ENCODE measurements at places on chromosomes 4 and X.

DNA sequence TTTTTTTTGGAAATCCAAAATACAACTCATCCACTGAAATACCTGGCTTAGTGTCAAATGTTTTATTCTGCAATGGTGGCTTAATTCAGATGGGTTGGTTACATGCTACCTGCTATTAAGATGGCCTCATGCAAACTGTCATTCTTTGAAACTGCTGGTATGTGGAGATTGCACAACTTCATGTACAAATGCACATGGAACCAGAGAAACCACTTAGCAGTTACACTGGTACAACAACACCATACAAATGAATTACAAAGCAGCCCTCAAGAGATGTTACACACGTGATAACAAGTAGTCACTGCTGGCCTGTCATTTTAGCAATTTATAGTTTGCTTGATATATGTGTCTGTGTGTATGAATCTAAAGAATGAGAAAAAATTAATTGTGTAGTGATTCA, 84.6 kb upstream of the STS start:
- no peaks in the 10 kb centered on the region for H3K27me3 ChIP-seq
- H3K36me3 ChIP-seq = no peaks in the 10 kb centered on the region
- H3K4me1 ChIP-seq = no peaks in the 10 kb centered on the region
- DNase-seq = no peak
- H3K4me3 ChIP-seq = no peak overlapping the region

DNA sequence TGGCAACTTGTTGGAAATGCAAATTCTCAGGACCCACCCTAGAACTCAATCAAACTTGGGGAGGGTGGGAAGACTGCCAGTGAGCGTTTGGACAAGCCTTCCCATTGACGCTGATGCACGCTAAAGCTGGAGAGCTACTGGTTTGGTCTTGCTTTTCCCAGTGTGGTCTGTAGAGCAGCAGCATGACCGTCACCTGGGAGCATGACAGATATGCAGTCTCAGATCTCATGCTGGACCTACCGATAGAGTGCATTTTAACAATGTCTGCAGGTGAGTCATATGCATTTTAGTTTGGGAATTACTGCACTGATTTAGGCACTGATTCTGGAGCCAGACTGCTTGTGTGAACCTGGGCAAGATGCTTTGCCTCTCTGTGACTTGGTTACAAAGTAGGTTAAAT, 27.2 kb downstream of the HPF1 start:
- no peaks in the 10 kb centered on the region for H3K27me3 ChIP-seq
- H3K36me3 ChIP-seq = peaks cover 10% of the 10 kb centered on the region
- no peaks in the 10 kb centered on the region for H3K4me1 ChIP-seq
- DNase-seq = no peak

GRCh38 chr4:42654631-42655268, 2.2 kb downstream of the ATP8A1 start:
- H3K4me3 ChIP-seq = peak overlapping the region; percentile 90
- DNase-seq = no peak
- H3K36me3 ChIP-seq = no peaks in the 10 kb centered on the region
- H3K27me3 ChIP-seq = no peaks in the 10 kb centered on the region

DNA sequence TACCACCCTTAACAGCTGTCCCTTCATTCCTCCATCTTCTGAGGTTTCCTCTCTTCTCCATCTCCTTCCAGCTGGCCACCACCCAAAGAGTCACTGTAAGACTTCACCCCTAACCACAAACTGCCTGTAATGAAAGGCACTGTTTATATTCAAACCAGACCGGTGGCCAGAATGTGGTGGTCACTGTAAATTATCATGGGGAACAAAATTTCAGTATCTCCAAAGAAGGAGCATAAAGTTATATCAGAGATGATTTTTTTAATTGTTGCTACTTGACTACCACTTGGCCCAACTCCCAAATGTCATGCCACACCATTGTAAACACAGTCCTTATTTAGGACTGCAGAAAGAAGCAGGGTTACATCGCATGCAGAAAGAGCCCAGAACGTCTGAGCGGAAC, 44.8 kb downstream of the SMARCA1 start:
- H3K4me3 ChIP-seq = no peak overlapping the region
- H3K27ac ChIP-seq = no peak overlapping the region
- no peak for DNase-seq
- H3K27me3 ChIP-seq = no peaks in the 10 kb centered on the region
- H3K36me3 ChIP-seq = no peaks in the 10 kb centered on the region
- H3K4me1 ChIP-seq = no peaks in the 10 kb centered on the region

DNA sequence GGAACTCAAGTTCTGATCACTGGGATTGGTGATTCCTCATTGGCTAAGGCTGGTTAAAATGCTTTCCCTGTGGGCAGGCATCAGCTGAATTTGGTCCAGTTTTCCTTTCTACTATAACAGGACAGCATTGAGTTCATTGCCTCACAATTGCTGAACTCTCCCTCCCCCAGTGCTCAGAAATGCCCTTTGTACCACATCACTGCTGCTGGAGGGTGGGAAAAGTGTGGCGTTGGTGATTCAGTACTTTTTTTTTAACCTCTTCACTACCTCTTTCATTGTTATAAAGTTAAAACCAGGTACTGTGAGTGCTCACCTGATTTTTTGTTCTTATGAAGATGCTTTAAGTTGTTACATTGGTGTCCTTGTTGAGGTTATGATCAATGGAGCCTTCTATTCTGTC, 69.3 kb upstream of the IL2 start:
- H3K27ac ChIP-seq = no peak overlapping the region
- no peaks in the 10 kb centered on the region for H3K36me3 ChIP-seq
- H3K4me1 ChIP-seq = no peaks in the 10 kb centered on the region
- H3K4me3 ChIP-seq = no peak overlapping the region

DNA sequence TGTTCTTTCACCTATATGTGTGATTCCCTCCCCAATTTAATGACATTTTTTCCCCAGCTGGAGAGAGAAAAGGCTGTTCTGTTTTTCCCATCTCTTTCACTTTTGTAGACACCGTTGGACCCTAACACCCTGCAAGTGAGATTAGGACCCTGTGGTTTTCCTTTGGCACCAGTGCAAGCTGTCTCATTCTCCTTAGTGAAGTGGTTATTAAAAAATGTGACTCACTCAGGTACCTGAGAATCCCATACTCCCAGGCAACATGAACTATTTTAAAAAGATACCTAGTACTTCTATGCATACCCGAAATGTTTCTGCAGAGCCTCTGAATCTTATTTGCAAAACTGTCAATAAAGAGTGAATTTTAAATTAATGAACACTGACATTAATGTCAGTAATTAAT, 175.7 kb upstream of the TBC1D9 start:
- H3K27ac ChIP-seq = no peak overlapping the region
- no peak for DNase-seq
- H3K36me3 ChIP-seq = no peaks in the 10 kb centered on the region
- H3K27me3 ChIP-seq = no peaks in the 10 kb centered on the region
- no peak overlapping the region for H3K4me3 ChIP-seq

DNA sequence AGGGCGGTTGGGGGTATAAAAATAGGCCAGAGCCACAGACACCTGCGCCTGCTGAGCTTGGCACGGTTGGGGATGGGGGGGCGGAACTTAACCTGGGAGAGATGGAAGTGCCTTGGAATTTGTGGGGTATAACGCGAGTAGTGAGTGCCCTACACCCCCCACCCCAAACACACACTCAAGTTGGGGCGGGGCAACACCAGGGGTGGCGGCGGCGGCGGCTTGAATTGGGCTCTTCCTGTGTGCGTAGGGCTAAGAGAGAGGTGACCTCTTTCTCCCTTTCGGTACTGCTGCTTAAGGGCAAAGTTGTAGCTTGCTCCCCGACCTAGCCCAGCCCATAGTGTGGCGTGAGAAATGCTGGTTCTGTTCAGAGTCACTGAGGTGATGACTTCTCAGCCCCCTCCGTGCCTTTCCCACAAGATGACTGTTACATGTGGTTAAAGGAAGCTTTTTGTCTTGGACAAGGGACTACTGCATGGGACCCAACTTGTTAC, 839 bp downstream of the STK26 start:
- H3K4me3 ChIP-seq = peak overlapping the region; percentile 29
- H3K36me3 ChIP-seq = no peaks in the 10 kb centered on the region
- no peaks in the 10 kb centered on the region for H3K27me3 ChIP-seq

DNA sequence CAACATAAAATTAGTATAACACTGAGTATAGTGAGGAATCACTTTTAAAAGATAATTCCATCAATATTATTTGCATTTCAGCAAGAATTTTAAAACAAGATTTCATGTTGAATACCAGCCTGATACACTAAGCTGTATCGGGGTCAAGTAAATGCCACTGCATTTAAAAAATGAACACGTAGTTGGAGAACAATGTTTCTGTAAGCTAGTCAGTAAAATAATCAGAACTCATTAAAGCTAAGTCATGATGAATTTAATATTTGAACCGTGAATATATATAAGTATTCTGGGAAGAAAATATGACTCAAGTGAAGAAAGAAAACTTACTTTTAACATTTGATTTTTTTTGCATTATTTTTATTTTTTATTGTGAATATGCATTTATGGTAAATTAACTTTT, 611.0 kb upstream of the PABPC4L start:
- no peaks in the 10 kb centered on the region for H3K36me3 ChIP-seq
- no peak overlapping the region for H3K4me3 ChIP-seq
- H3K4me1 ChIP-seq = no peaks in the 10 kb centered on the region
- H3K27ac ChIP-seq = no peak overlapping the region
- no peak for DNase-seq

- no peak overlapping the region for H3K27ac ChIP-seq
- DNase-seq = no peak
- no peak overlapping the region for H3K4me3 ChIP-seq
- no peaks in the 10 kb centered on the region for H3K36me3 ChIP-seq
These were observed 136.0 kb upstream of the NPY2R start for GRCh38 chr4:155072417-155072816.
